ENCODE measurements at places on chromosomes 7 and 10.

GRCh38 chr10:105243381-105243780 lies 602.3 kb downstream of the SORCS3 start:
- DNase-seq = no peak

- no peak for DNase-seq
Observed at GRCh38 chr7:28192786-28193585, 12.4 kb upstream of the JAZF1 start.

GRCh38 chr10:99461230-99461629 lies 30.8 kb upstream of the GOT1 start:
- DNase-seq = no peak

DNA sequence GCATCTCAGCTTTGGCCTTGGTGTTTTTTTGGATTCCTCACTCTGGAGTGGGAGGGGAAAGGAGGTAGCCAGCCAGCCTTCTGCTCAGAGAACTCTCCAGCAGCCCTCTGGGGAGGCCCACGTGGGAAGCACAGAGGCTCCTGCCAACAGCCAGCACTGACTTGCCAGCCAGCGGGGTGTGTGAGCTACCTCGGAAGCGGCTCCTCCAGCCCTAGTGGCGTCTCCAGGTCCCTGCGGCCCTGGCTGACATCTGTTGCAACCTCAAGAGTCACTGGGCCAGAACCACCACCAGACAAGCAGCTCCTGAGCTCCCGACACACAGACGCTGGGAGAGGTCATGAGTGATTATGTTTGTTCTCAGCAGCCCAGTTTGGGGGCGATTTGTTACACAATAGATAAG lies 180.2 kb upstream of the FZD8 start:
- no peak for DNase-seq

DNA sequence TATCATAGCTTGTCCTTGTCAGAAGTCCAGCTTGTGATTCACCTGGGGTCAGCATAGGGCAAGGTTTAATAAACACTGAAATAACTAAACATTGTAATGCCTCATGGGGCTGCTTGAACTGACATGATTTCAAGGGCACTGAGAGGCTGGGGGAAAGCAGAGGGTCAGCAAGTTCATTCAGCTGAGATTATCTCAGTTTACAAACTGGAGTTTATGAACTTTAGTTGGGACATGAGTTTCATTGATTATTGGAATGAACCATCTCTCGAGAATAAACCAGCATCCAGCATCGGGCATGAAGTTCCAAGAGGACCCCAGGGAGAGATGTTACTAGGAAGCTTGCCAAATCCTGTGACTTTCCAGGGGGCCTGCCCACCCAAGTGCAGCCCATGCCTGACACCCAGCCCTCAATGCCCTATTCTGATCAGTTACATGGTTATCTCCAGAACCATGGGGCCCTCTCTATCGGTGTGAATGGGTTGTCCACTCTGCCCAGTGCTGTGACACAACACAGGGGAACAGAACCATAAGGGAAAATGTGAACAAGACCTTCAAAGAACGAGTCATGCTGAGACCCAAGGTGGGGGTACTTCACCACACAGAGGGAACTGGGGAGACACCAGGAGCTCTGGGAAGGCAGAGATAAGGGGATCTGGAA lies 7.9 kb upstream of the CYP3A7 start:
- no peak for DNase-seq

GRCh38 chr7:28984631-28985030 lies 26.5 kb upstream of the TRIL start:
- no peak for DNase-seq

DNA sequence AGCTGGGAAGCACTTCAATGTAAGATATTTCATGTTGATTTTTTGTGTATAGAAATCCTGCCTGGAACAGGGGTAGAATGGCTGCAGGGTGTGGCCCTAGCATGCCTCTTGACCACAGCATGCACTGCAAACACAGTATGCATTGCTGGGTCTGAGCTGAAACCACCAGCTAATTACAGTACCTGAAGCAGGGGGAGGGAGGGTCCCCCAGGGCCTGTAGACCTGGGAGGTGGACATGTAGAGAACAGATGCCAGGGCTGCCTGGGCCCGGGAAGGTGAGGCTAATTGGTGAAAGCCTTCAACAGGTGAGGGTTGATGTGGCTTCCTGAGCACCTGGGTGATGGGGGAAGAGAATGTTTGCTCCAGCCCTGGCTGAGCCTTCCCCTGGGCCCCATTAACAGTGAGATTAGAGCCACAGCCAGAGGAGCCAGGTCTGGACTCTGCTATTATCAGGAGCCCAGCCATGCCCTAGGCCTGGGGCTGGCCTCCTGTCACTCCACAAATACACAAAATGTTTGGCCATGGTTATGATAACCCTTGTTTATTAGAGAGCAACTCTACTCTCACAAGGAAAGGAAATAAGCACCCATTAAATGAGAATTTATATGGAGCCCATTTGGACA lies 83.3 kb downstream of the PLXNA4 start:
- no peak for DNase-seq

DNA sequence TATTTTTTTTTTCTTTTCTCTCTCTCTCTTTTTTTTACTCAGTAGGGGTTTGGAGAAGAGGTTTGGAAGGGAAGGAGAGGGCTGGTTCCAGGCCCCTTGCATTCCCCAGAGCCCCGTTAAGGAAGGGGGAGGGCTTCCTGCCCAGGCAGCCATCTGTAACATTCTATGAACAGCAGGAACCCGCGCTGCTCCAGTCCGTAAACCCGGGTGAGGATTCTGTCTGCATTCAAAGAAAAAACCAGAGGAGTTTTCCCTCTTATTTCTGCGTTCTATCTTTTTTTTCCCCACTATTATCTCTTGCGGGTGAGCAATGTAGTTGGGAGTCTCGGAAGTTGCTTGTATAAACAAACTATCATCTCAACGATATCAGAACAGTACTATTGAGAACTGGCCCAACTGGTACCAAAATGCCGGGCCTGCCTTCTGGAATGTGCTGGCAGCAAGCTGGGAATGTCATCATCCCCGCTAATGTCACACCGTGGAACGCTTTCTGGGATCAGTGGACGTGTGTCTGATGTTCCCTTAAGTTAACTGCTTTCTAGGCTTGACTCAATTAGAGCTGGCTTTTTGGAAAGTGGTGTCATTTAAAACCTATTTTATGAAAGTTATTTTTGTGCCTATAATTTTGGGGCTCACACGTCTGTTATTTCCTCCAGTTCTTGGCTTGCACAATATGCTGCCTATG lies 153.1 kb upstream of the MEOX2 start:
- no peak for DNase-seq

- DNase-seq = no peak
Observed at GRCh38 chr10:133088956-133089800, 1.5 kb downstream of the ADGRA1 start.

- no peak for DNase-seq
Observed at GRCh38 chr10:57786850-57787750, 480.6 kb downstream of the IPMK start.

DNA sequence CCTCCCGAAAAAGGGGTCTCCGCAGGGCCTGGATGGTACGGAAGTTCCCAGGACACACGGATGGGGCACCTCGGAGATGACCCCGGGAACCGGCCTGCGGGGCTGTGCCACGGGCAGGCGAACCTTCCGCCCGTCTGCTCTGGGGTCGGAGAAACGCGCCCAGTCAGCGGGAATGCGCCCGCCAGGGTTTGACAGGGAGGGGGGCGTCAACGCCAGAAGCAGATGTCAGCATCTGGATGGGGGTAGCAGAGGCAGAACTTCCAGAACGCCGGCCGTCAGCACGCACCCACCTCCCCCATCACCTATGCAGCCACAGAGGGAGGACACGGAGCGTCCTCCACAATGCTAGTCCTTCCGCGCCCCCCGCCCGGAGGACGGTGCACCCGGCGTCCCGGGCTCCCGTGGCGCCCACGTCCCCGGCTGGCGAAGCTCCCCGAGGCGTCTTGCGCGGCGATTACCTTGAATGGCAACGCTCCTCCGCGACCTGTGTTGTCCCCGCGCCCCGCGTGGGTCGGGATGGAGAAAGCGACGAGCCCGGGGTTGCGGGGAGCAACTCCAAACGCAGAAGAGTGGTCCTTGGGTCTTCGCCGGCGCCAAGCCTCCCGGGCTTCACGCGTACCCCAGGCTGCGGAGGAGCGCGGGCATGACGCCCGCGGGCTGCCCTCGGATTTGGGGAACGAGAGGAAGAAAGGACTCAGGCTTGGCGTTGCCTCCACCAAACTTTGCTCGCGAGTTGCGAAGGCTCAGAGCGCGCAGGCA lies 561 bp downstream of the FGFR2 start:
- no peak for DNase-seq

GRCh38 chr10:97333601-97334369 lies 744 bp downstream of the FRAT2 start:
- peak; percentile 46 for DNase-seq

GRCh38 chr10:31770307-31770902 lies 158.2 kb downstream of the ARHGAP12 start:
- DNase-seq = peak; percentile 56

- no peak for DNase-seq
Observed at GRCh38 chr7:7214398-7215347, 32.3 kb downstream of the C1GALT1 start.

GRCh38 chr10:23375366-23375765 lies 30.8 kb upstream of the C10orf67 start:
- no peak for DNase-seq

GRCh38 chr7:85186521-85187241 lies at the start of gene SEMA3D:
Gene SEMA3D, minus strand, starts transcription at chr7:85187056. Its CDS starts 65,165 bp downstream, at chr7:85121891.
- peak; percentile 41 for DNase-seq

GRCh38 chr7:29748286-29749099 lies 57.8 kb upstream of the WIPF3 start:
- DNase-seq = no peak

DNA sequence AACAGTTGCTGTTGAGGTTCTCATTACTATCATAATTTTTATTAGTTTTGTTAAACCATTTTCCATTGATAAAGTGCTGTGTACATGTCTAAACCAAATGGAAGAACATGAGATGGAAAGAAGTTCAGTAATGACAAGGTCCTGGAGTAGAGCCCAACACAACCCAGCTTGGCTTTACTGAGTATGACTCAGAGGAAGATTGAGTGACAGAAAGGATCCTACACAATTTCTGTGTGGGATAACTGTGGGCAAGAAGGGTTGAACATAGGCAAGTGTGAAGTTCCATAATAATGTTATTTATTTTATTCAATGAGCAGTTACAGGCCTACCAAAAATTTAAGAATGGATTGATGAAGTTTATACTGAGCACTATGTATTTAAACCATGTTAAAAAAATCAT lies 15.9 kb downstream of the PRKG1 start:
- DNase-seq = no peak

DNA sequence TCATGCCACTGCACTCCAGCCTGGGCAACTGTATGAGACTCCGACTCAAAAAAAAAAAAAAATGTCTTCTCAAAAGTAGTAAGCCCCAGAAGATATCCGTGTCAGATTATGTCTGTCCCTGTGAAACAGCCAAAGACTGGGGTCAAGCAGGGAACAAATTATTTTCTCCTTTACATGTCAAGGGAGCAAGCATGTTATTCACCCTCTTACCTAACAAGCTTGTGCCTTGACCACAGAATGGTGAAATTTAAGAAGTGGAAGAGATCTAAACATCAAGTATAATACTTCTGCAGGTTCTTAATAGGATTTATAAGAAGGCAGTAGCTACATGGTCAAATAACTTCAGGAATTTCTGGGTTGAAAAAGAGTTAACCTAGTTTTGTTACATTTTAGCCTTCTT lies 187.9 kb downstream of the ZNF365 start:
- no peak for DNase-seq

DNA sequence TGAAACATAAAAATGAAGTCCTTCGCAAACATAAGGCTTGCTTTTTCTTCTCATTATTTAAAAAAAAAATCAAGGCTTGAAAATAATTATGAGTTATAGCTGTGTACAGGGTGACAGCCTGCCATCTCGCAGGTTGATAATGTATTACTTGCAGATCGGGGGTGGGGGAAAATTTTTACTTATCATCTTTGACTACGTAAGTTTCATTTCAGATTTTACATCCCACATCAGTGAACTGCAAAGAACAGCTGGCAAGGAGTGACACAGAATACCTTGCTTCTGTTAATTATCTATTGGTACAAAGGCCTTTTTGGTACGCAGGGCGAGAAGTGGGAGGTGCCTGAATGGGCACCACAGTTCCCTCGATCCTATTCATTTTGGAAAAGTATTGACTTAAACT lies 59.0 kb downstream of the INSYN2A start:
- no peak for DNase-seq

- no peak for DNase-seq
Observed at GRCh38 chr10:4865945-4866661, 40.1 kb downstream of the AKR1E2 start.

DNA sequence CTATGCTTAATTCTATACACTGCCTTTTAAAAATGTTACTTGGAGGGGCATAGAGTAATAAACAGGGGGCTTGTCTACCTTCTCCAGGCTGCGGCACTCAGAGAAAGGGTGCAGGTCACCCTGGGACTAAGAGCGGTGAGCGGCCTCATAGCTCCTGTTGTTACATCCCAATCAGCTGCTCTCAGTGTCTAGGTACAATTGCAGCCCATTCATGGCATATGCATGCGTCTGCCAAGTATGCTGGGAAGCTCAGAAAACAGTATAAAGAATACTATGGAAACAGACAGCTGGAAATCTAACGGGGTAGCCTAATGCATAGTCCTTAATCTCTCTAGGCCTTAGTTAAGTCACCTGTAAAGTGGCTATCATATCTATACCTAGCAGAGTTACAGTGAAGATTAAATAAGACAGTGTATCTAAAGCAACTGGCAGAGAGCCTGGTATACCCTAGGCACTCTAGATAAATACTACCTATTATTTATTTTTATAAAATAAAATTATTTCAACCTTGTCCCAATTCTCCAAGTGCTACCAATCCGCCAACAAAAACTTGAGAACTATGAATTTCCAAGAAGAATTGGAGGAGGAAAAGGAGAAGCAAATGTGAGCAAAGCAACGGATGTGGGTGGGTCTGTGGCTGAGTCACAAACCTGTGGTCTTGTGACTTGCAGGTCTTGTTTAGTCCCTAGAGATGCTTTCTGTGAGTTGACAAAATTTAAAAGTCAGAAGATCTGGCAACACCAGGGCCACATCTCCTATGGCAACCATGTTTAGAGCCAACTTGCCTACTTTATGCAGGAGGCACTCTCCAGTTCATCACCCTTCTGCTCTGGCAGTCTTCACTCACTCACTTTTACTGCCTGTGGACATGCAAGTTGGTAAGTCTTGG lies 183.0 kb downstream of the RAPGEF5 start:
- DNase-seq = no peak

DNA sequence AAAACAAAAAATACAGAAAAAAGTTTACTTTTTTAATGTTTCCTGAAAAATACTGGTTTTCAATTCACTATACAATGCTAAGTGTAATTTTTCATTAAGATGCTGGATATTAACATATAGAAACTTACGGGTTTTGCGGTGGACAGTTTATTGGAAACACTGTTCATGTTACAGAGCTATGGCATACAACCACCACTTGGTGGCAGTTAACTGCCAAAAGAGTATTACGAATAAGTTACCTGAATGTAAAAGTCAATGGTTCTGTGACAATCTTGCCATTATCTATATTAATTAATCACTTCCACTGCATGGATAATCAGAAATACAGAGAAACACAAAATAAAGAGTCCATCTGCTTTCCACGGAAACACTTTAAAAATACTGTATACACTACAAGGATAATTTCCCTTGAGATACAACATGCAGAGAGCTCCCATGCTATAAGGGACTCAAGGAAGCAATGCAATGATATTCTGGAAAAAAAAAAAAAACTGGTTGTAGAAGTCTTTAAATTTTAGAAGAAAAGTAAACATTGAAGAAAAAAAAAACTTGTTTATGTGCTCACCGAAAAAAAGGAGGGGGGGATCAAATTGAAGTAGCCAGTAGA lies 97.0 kb downstream of the TPK1 start:
- DNase-seq = no peak

- no peak for DNase-seq
Observed at GRCh38 chr10:59176241-59177030, at the start of gene PHYHIPL. Gene PHYHIPL, plus strand, starts transcription at chr10:59176643. Its CDS starts 211 bp downstream, at chr10:59176854.
